Right atrium auricular region (tissue), 2 donors: ENCODE measurements at places on chromosomes 5 and 9.

GRCh38 chr9:15155826-15156225 is 151.2 kb downstream of the TTC39B start:
- DNase-seq = peak; percentile 73

- DNase-seq = no peak
Observed at GRCh38 chr5:418162-419121, 24.5 kb upstream of the EXOC3 start.

- DNase-seq = no peak
Observed at GRCh38 chr5:16889972-16890519, 46.0 kb downstream of the MYO10 start.

DNA sequence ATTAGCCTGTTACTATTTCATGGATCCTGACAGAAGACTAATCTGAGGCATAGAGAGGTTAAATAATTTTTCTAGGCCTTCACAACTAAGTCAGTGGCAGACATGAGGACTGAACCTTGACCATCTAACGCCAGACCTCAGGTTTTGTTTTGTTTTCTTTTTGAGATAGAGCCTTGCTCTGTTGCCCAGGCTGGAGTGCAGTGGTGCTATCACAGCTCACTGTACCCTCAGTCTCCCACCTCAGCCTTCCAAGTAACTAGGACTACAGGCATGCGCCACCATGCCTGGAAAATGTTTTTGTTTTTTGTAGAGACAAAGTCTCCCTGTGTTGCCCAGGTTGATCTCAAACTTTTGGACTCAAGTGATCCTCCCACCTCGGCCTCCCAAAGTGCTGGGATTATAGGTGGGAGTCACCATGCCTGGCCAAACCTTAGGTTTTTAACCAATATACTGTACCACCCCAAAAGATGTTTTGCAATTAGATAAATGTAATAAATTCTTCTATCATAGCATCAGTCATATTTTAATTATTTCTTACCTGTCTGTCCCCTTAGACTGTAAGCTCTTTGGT is 35.4 kb downstream of the ERCC6L2 start:
- DNase-seq = no peak

- DNase-seq = no peak
Observed at GRCh38 chr9:129608561-129609481, 12.1 kb downstream of the C9orf50 start.

DNA sequence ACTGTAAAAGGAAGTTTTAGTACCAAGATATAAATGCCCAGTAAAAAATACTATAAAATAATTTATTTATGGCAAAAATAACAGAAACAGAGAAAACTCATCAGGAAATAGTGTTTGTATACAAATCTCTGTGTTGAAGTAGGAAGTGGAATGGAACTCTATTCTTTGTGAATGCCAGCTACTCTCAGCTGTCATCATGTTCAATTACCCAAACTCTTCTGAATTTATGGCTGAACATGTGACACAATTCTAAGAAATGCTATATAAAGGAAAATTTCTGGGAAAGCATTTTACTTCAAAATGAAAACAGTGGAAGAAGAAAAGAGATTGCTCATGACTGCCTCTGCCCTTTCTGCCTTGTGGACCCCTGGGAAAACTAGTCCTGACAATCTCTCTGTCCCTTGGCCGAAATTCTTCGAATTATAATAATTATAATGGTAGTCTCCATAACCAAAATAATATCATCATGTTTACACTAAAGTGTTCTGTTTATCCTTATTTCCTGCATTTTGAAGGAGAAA is 522.3 kb upstream of the ST8SIA4 start:
- no peak for DNase-seq

GRCh38 chr5:72834924-72835323 is 18.5 kb downstream of the TNPO1 start:
- no peak for DNase-seq

DNA sequence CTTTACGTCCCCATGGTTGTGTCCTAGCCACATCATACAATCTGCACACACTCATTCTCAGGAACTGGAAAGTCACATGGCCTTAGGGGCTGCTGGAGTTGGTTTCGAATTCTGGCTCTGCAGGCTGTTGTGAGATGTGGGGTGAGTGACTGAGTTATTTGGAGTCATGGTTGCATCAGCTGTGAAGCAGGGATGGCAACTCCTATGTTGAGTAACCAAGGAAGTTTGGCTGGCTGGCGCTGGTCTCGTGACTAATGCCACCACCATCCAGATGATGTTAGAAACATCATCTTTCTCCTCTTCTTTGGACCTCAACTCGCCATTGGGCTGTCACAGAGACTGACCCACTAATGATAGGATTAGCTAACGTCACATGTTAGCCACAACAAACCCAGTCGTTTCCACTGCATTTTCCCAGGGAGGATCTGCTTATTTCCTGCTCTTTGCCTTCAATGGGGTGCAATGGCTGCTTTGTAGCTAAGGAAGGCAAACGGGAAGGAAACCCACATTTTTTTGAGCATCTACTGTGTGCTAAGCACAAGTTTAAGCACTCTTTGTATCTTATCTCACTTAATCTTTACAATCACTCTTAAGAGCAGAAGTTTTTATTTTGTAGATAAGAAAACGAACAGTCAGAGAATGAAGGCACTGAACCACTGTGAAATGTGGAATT is 78.1 kb upstream of the UBTD2 start:
- DNase-seq = no peak

DNA sequence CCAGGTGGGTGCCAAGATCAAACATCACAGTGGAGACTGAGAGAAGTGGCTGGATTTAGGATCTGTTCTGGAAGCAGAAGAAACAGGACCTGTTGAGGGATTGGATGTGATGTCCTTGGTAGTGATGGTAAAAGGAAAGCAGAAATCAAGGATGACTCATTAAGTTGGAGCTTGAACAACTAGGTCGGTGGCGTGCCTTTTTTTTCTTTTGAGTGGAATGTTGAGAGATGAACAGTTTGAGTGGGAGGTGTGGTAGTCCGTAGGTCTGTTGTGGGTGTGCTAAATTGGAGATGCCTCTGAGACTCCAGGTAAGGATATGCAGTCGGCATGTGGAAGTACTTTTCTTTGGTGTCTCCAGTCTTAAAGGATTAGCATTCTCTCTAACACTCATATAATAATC is 92.1 kb upstream of the IL12B start:
- DNase-seq = no peak

- no peak for DNase-seq
Observed at GRCh38 chr5:80399526-80400239, 8.2 kb upstream of the ZFYVE16 start.

GRCh38 chr5:75963554-75963953 is 119.6 kb upstream of the SV2C start:
- no peak for DNase-seq

- peak; percentile 69 for DNase-seq
Observed at GRCh38 chr9:125549465-125549871, 157.5 kb downstream of the MAPKAP1 start.

DNA sequence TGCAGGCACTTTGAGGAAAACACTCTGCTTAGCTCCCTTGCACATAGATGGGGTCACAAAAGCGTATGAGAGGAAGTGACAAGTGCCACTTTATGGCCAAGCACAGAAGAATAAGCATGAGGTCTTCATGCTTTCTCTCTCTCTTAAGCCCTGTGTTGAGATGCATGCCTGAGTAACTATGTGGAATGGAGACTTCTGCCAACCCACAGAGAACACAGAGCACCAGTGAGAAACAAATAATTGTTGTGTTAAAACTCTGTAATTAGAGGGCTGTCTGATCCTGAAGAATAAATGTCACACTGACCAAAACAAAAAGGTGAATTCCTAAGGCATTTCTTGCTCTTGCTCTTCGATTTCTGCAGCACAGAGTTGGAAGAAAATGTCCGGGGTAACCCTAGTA is 488.5 kb downstream of the CTNND2 start:
- DNase-seq = no peak

GRCh38 chr5:171945066-171945465 is 61.4 kb downstream of the FBXW11 start:
- no peak for DNase-seq

- no peak for DNase-seq
Observed at GRCh38 chr5:10699281-10699874, 61.7 kb downstream of the DAP start.

- no peak for DNase-seq
Observed at GRCh38 chr5:178677429-178677828, 50.6 kb upstream of the CLK4 start.

- DNase-seq = no peak
Observed at GRCh38 chr5:95090774-95091173, 194.1 kb downstream of the MCTP1 start.

- DNase-seq = no peak
Observed at GRCh38 chr9:107875571-107875980, 386.0 kb upstream of the KLF4 start.

GRCh38 chr9:18237776-18238175 is 236.2 kb upstream of the ADAMTSL1 start:
- no peak for DNase-seq

DNA sequence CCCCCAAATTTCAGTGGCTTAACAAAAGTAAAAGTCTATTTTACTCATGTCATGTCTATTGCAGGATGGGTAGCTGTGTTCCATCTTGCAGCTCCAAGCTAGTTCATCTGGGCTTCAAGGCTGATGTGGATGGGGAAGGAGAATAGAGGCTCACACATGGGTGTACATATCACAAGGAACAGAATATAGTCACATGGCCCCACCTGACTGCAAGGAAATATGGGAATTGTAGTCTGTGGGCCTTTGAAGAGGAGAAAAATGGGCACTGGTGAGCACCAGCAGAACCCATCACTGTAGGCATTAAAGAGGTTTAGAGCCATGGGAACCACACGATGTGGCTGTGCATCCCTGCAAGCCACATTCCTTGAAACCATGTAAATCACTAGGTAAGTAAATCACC is 17.9 kb upstream of the TRIO start:
- no peak for DNase-seq

GRCh38 chr5:41406424-41406823 is 104.0 kb downstream of the PLCXD3 start:
- no peak for DNase-seq

DNA sequence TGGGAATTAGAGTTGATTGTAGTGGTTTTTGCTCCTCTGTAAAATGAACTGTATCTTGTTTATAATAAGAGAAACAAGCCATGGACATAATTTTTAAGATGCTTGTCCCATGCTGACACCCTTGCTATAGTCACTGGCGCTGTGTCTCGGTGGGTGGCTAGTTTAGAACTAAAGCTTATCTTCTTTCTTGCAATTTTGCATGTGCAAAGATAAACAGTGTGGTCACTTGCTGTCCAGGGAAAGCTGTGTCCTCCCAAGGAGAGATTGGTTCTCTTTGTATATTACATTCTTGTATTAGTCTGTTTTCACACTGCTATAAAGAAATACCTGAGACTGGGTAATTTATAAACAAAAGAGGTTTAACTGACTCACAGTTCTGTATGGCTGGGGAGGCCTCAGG is 143.8 kb downstream of the MELK start:
- no peak for DNase-seq

- peak; percentile 4 for DNase-seq
Observed at GRCh38 chr9:122005597-122005996, 87.5 kb downstream of the TTLL11 start.

DNA sequence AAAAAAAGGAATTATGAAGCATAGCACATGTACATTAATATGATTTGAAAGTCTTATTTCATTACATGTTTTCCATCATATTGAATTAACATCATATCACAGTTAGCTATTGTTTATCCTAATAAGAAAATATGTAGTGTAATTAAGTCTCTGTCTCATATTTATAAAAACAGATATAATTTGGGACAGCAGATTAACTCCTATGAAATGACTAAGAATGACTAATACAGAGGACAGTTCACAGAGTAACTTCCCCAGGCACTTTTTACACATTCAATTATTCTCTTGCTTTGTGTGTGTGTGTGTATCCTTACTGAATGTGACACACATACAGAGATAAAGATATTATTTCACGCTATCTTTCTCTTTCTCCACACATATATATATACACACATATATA is 2400.9 kb upstream of the C9orf72 start:
- DNase-seq = no peak

DNA sequence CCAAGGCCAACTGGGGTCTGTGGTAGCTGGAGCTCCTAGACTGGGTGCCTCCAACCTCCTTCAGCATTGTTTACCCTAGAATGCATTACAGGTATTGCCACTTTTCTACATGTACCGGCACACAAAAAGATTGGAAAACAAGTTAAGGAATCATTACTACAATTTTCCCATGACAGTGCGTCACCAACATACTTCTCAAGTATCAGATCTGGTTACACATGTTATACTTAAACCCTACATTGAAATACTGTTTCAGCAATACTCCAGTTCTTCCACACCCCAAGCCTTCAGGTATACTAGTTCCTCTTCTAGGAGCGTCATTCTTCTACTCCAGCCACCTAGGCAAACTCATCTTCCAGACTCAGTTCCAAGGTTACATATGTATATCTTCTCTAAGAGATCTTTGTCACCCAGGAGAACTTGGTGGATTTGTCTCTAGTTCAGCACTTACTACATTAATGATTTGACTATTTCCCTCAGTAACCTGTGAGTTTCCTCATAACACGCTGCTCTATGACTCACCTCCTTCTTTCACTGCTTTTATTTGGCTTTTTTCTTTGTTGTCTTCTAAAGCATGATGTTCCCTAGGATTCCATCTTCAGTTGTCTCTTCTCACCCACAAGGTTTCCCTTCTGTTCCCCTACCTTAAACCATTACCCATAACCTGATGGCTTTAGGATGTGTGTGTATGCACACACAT is 217.0 kb downstream of the AP3B1 start:
- no peak for DNase-seq

DNA sequence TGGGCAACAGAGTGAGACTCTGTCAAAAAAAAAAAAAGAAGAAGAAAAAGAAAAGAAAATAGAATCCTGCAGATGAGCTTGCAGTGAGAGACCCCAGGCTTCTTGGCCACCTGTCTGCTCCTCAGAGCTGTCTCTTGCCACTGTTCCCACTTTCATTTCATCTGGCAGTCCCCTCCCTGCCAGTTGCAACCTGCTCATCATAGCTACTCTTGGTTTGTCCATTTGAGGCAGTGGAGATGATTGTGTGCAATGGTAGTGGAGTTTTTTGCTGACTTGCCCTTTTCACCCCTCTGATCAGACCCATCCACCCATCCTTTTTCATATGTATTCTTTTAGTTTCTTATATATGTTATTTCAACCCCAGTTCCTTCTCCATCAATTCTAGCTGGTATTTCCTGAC is 28.7 kb downstream of the ANKRD33B start:
- no peak for DNase-seq

DNA sequence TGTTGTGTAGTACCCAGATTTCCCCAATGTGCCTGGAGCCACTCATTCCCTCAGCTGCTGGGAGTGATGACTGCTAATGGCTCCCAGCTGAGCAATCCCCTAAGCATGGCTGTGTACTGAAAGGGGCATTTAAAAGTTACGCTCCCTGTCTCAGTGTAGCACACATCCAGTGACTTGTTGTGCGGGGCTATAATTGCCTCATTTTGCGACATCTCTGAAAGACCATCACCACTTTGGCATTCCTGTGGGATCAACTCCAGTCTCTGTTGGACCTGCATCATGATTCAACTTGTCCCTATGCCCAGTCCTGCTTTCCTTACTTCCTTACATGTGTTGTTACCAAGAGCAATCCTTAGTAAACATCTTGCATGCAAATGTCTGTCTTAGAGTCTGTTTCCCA is 201.2 kb upstream of the MPDZ start:
- DNase-seq = no peak
